Caki2 (cell line): ENCODE measurements at places on chromosomes 12 and 14. TPM values are rescaled to one million over a fixed set of nuclear protein-coding genes. Genes with fewer than 3 reads are reported as not detected.

GRCh38 chr12:19128485-19128884 lies 1.0 kb upstream of the PLEKHA5 start:
- peak; percentile 19 for DNase-seq

GRCh38 chr12:95996034-95996658 lies at the start of gene HAL:
TSS of gene HAL (minus strand) at chr12:95996344. CDS start at chr12:95995910, 434 bp downstream.
- DNase-seq, result no peak

DNA sequence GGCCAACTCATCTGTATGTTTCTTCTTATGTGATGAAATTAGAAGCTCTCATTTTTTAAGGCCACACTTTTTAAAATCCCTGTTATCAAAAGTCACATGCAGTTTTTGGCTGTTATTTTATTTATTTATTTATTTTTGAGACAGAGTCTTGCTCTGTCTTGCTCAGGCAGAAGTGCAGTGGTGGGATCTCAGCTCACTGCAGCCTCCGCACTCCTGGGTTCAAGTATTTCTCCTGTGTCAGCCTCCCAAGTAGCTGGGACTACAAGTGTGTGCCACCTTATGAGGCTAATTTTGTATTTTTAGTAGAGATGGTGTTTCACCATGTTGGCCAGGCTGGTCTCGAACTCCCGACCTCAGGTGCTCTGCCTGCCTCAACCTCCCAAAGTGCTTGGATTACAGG lies 1434.5 kb downstream of the LRFN5 start:
- no peak for DNase-seq

MARK3 gene
- 17.7 and 17.8 TPM in 2 replicates for total RNA-seq

KNTC1 gene
- total RNA-seq, result 28.6 and 32.6 TPM in 2 replicates
